Uterus (tissue), 4 donors: ENCODE measurements at places on chromosomes 2 and 18. TPM values are rescaled to one million over a fixed set of nuclear protein-coding genes. Genes with fewer than 3 reads are reported as not detected.

DNA sequence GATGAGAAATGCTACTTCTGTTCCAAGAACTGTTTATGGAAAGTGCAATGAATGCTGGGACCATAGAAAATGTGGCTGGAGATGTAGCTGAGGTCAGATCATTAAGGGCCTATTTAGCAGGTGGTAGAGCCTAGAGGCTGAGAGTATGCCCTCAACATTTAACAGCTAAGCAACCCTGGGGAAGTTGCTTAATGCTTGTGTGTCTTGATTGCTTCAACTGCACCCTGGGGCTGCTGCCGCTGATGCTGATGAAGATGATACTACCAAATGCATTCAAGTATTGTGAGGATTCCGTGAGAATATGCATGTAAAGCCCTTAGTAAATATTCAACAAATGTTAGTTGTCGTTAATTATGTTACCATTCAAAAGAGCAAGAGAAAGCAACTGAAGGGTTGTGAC, 273.2 kb downstream of the BCL11A start:
- no peak for DNase-seq

DNA sequence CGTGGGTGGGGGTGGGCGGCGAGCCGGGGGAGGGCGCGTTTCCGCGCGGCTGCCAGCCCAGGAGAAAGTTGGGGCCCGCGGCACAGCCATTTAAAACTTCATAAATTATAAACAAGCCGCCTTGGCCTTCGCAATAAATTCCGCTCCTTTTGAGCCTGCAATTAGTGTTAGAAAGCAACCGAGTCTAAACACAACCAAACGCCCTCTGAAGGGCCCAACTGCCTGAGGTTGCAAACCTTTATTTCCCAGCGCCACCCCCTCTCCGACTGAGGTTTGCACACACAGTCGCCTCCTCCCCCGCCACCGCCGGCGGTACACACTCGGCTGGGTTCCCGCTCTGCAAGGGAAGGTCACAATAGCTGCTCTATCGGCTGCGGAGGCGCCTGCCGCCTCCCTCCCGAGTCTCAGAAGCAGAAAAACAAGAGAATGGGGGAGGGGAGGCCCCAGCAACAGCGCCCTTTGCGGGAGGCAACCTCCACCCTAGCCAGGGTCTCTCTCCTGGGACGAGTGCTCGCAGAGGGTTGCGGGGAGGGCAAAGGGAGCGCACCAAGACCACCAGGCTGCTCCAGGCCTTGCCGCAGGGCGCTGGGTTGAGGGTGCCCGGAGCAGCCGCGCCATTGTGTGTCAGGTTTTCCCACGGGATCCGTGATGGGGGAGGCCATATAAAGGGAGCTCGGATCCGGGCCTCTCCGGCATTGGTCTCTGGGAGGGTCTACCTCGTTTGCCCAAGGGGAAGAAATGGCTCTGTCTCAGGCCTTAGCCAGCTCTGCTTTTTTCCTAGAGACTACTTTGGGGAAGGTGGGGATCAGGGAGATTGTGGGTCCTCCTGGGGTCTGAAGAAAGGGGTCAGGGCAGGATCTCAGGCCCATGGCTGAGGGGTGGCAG, 13.4 kb upstream of the HOXD1 start:
- peak; percentile 71 for DNase-seq

DNA sequence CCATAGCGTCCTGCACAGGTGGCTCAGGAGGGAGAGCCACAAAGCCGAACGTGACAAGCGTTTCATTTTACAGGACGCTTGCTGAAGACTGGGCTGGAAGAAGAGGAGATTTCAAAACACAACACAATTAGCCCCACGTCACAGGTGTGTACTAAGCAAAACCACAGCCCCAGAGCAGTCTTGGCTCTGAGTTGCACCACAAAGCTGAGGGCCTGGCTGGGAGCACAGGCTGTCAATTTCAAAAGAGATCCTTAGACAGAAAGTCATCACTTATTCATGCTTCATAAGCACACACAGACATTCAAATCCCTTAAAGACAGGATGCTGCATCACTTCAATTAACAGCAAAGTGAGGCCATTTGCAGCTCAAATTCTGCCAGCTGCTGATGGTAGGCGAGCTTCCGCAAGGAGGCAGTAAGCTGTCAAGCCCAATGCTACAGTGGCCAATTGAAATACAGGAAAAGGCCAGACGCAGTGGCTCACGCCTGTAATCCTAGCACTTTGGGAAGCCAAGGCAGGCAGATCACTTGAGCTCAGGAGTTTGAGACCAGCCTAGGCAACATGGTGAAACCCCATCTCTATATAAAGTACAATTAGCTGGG, 79.6 kb downstream of the SKA1 start:
- no peak for DNase-seq

- DNase-seq, result no peak
Observed at GRCh38 chr2:176658708-176659107, 389.5 kb downstream of the MTX2 start.

GRCh38 chr2:24022975-24023575, 13.2 kb downstream of the MFSD2B start:
- DNase-seq, result no peak

GRCh38 chr2:16049406-16049805, 109.1 kb downstream of the MYCN start:
- DNase-seq, result no peak

GRCh38 chr2:138066841-138067240, 102.6 kb downstream of the HNMT start:
- DNase-seq, result no peak

DNA sequence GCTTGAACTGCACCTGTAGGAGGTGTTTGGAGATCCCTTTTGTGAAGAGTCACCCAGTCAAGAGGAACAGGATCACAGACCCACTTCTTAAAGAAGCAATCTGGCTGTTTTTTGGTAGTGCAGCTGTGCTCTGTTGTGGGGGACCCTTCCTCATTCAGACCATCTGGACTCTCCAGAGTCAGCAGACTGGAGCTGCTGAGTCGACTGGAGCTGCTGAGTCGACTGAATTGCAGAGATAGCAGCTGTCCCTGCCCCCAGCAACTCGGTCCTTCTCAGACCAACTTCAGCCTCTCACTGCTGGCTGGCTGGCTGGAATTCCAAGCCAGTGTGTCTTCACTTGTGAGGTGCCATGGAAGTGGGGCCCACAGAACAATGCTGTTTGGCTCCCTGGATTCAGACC, 56.8 kb downstream of the GTF3C3 start:
- no peak for DNase-seq

DNA sequence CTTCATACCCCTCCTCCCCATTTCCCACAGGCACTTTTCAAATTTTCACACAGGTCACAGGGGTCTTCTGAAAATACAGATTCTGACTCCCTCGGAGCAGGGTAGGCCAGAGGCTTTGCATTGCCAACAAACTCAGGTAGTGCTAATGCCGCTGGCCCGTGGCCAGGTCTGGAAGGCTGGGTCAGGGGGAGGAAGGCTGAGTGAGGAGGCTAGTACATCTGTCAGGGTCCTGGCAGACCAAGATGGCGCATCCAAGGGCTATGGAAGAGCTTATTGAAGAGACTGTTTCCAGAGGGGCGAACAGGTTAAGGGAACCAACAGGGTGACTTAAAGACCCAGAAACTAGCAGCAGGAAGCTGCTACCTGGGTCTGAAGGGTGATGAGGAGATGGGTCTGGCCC, 336.7 kb upstream of the ID2 start:
- no peak for DNase-seq

GRCh38 chr18:79912409-79912991, 39.0 kb downstream of the SLC66A2 start:
- no peak for DNase-seq

DNA sequence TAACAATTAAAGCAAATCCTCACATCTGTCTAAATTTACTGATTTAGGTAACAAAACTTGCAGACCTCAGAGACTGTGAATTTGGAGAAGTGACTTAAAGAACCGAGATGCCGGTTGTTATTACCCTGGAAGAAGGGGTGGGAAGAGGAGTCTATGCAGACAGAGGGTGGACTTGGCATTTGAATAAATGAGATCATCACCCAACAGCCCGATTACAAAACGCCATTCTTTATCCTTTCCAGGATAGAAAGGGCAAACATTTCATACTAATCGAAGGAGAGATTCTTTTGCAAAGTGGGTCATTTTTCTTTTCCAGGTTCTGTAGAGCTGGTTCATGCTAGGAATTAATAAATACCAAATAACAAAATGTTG, 73.1 kb upstream of the TPO start:
- no peak for DNase-seq

DNA sequence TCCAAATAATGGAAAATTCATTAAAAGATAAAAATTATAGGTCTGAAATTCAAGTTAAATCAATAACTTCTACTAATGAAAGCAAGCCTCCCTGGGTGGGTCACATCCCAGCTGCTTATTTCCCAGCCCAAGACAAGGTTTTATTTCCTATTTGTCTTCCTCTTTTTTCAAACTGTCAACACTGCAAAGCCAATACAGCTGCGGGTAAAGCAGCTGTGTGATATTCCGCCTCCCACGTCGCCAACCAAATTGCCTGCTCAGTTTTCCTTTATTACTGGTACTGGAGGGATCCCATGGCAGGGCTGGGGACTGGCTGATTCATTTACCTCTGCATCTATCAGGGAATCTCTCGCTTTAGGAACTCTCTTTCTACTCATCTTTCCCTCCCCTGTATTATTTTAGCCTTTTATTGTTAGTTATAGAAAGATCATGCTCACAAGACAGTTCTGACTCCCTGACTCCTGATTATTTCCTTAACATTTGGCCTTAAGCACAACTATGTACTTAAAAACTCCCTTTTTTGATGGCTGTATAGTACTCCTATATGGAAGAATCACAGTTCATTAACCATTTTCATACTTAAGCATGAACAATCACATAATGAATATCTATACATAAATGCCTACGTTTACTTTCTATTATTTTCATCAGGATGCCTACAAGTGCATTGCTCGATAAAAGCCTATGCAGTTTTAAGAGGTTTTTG, 253.1 kb downstream of the CDCA7 start:
- DNase-seq, result no peak

- no peak for DNase-seq
Observed at GRCh38 chr2:6557737-6558136, 308.0 kb downstream of the CMPK2 start.

DNA sequence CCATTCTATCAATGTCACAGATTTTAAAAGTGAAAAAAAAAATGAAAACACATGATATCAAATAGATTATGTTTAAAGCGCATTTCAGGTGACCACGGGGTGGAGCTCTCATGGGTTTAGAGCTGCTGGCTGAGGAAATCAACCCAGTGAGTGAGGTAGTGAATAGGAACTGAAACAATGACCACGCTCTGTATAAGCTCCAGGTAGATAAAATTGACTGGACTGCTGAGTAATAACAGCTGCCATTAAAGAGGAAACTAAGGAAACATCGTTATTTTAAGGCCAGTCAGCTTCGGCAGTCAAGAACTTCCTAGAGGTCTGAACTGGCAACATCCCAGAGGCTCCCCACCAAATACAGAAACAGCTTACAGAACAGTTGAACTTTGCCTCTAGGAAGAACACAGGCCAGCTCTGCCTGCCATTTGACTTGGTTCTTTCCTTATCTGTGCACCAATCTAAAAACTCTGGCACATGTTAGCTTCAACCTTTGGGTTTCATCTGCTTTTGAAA, 185.9 kb downstream of the PDE1A start:
- peak; percentile 22 for DNase-seq

- DNase-seq, result peak; percentile 18
Observed at GRCh38 chr2:29113891-29114321, 1.3 kb upstream of the CLIP4 start.

DNA sequence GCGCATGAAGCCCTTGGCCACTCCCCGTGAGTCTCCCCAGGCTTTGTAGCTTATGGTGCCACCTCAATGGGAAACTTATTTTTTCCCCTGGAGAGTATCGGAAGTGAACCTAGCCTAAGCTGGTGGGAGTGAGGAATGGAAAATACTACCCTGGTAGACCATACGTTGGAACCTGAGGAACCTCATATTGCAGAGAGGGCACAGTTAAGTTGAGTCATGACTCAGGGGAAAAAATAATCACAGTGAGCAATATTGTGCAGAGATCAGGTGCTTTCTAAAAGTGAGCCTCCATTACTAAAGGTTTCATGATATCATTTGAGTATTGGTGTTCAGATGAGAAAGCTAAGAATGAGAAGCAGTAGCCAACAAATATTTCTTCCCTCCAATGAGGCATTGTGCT, 360.5 kb upstream of the NT5C1B start:
- no peak for DNase-seq

- DNase-seq, result no peak
Observed at GRCh38 chr2:157194097-157194688, 63.3 kb upstream of the GALNT5 start.

GRCh38 chr2:33322612-33323011, 153.8 kb upstream of the RASGRP3 start:
- DNase-seq, result no peak

DNA sequence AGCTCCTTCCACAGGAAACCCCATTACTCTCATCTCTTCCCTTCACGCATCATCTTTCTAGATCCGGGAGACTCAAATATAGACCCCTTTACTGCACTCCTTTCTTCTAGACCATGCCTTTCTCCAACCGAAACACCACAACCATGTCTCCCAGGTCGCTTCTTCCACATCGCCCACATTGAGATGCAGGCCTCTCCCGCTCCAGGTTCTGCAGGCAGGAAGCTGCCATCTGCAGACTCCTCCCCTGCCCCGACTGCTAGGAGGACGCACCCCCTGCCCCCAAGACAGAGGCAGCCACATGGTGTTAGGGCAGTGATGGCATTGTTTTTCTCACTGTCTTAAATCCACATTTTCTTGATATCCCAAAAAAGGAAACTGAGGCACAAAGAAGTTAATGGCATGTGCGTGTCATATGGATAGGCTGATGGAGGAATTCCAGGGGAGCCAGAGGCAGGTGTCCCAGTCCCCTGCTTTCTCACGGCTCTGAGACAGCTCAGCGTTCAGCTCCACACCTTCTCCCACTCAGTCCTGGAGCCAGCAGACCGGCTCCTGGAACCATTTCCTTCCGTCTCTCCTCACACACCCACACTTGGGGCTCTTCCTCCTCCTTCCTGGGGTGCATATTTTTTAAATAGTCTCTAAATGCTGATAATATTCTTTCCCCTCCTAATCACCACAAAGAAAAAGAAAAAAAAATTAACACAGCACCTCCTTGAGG, 438.4 kb downstream of the EIPR1 start:
- DNase-seq, result no peak

DNA sequence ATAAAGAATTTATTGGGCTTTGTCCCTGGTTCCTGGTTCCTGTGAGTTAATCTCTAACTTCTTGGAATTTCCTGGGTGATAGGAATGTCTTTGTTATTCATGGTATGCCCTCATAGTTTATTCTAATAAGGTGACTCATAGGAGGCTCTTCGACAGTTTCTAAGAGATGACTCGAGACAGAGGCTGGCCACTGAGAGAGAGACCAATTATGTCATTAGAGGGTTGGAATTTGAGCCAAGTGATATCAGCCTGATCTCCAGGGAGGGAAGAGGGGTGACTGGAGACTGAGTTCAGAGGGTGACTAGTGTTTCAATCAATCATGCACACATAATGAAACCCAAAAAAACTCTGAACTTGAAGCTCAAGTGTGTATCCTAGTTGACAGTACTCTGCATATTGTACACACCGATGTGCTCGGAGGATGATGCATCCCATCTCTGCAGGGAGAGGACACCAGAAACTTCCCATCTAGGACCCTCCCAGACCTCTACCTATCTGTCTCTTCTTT, 185.7 kb downstream of the MTCL1 start:
- no peak for DNase-seq

- no peak for DNase-seq
Observed at GRCh38 chr18:49879271-49879580, 65.9 kb upstream of the ACAA2 start.

GRCh38 chr18:7272311-7273049, 41.6 kb downstream of the LRRC30 start:
- DNase-seq, result peak; percentile 60

PRKAG3 gene
- not detected for total RNA-seq

SULT1C2 gene
- total RNA-seq, result 2.8 TPM

LHCGR gene
- total RNA-seq, result 0.48 TPM

TWIST2 gene
- 199 TPM for total RNA-seq

CDCA7 gene
- total RNA-seq, result 0.59 TPM

ARL4C gene
- 15.6 TPM for total RNA-seq

CABLES1 gene
- total RNA-seq, result 8.5 TPM

UPP2 gene
- 0.28 TPM for total RNA-seq

ARMC9 gene
- total RNA-seq, result 16.8 TPM
